ENCODE measurements at places on chromosomes 2 and 18.

GRCh38 chr18:35610724-35611123 lies 29.2 kb downstream of the GALNT1 start:
- DNase-seq, result no peak

DNA sequence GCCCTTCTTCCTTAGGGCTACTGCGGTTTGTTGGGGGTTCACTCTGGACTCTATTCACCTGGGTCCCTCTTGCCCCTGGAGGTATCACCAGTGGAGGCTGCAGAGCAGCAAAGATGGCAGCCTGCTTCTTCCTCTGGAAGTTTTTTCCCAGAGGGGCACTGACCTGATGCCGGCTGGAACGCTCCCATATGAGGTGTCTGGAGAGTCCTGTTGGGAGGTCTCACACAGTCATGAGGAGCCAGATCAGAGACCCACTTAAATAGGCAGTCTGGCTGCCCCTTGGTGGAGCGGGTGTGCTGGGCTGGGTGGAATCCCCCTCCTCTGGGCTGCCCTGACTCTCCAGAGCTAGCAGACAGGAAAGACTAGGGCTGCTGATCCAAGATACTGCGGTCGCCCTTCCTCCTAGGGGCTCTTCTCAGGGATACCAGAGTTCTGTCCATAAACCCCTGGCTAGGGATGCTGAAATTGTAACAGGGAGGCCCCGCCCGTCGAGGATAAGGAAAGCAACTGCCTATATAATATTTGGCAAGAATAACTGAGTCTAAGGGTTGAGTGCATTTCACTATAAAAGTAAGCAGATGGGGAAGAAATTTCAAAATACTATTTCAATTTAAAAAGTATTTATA lies 140.7 kb downstream of the NOL4 start:
- DNase-seq, result no peak

DNA sequence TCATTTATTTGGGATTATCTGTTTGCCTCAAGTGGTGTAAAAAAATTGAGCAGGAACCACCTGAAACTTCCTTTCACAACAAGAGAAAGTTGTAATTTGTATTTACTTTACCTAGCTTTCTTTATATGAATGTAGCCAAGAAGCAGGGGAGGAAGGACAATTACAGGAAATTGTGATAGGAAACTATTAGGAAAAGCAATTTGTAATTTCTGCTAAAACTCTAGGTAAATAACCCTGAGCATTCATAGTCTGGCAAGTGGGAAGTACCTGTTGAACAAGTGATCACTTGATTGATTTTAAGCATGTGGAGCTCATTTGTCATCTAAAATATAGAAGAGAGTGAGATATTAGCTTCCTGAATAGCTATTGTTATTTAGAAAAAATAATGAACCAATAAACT lies 5.0 kb downstream of the TFPI start:
- no peak for DNase-seq

DNA sequence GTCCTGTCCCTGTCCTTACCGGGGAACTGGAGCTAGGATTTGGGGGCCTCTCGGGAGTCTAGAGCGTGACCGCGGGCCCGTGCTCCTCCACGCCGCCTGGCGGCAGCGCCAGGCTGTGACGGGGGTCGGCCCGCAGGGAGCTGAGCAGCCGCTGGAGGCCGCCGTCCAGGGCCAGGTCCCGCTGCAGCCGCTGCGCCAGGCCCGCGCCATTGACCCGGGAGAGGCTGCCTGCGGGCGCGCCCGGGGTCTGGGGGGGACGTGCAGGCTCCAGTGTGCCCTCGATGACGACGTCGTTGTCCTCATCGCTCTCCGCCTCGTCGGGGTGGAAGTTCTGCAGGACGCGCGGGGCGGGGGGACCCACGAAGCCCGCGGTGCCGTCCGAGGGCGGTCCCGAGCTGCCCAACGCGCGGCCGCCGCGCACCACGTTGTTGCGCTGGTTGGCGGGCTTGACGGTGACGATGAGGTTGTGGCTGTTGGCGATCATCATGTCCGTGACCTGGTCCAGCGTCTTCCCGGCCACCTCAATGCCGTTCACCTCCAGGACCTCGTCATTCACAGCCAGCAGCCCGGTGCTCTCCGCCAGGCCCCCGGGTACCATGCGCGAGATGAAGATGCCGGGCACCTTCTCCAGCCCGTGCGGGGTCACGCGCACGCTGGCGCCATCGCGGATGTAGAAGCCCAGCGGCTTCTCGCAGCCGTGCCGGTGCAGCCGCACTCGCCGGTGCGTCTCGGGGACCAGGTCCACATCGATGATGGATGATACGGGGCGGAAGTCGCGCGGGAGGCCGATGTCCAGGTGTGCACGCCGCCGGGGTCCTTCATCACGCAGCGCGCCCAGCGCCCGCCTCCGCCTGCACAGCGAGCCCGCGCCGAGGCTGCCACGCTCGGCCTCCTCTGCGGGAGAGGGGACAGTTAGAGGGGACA lies 50.9 kb downstream of the ADNP2 start:
- no peak for DNase-seq

All from brain microvascular endothelial cell (primary cell).